ENCODE measurements at places on chromosomes 5 and 9. TPM values are rescaled to one million over a fixed set of nuclear protein-coding genes. Genes with fewer than 3 reads are reported as not detected.

Gene MPDZ
- not detected for total RNA-seq

Gene COL27A1
- 1.3 TPM for total RNA-seq

Gene HABP4
- 13.4 TPM for total RNA-seq

Gene SCGB3A2
- not detected for total RNA-seq

Gene LAMC3
- total RNA-seq: 0.65 TPM

Gene LECT2
- total RNA-seq: not detected

Gene GABRA1
- not detected for total RNA-seq

Gene LRRC19
- total RNA-seq: not detected

Gene FOXD4L4
- total RNA-seq: 0.14 TPM

Gene FAM169A
- total RNA-seq: 13.4 TPM

Gene ARL14EPL
- total RNA-seq: not detected

Gene FGF1
- not detected for total RNA-seq

- H3K27ac ChIP-seq: no peak overlapping the region
- no peak for DNase-seq
- no peaks in the 10 kb centered on the region for H3K4me1 ChIP-seq
- no peak overlapping the region for H3K4me3 ChIP-seq
- no peaks in the 10 kb centered on the region for H3K27me3 ChIP-seq
- no peaks in the 10 kb centered on the region for H3K36me3 ChIP-seq
Measured at GRCh38 chr9:12997009-12997408, 222.2 kb downstream of the LURAP1L start.

DNA sequence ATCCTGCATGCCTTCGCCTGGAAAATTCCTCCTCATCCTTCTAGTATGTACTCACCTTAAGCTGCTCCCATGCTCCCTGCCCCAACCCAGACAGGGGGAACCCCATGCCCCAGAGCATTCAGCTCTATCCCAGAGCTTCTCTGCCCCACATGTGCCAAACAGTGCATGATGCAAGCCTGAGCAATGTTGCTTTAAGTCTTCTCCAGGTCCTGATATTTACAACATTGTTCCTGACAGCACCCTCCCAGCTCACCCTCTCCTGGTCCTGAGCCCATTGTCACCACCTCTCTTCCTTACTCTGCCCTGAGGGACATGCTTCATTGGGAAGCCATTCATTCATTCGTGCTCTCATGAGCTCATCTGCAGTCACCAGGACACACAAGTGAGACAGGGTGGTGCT is 23.4 kb upstream of the BARX1 start:
- no peaks in the 10 kb centered on the region for H3K4me1 ChIP-seq
- no peaks in the 10 kb centered on the region for H3K36me3 ChIP-seq
- no peak overlapping the region for H3K4me3 ChIP-seq
- H3K27me3 ChIP-seq: peaks cover 17% of the 10 kb centered on the region
- DNase-seq: no peak

- no peak overlapping the region for H3K4me3 ChIP-seq
- no peaks in the 10 kb centered on the region for H3K27me3 ChIP-seq
- H3K27ac ChIP-seq: no peak overlapping the region
Measured at GRCh38 chr9:113501852-113502251, 38.3 kb downstream of the RGS3 start.

- H3K27me3 ChIP-seq: peaks cover 67% of the 10 kb centered on the region
- no peak for DNase-seq
- no peak overlapping the region for H3K4me3 ChIP-seq
- H3K27ac ChIP-seq: no peak overlapping the region
- H3K36me3 ChIP-seq: peaks cover 4% of the 10 kb centered on the region
- no peaks in the 10 kb centered on the region for H3K4me1 ChIP-seq
Measured at GRCh38 chr5:73284220-73284795, 111.3 kb downstream of the TMEM174 start.

GRCh38 chr5:134227259-134227658 is 1.4 kb upstream of the PPP2CA start:
- peaks cover 50% of the 10 kb centered on the region for H3K4me1 ChIP-seq
- peak overlapping the region; percentile 96 for H3K27ac ChIP-seq
- H3K36me3 ChIP-seq: peaks cover 19% of the 10 kb centered on the region
- H3K27me3 ChIP-seq: no peaks in the 10 kb centered on the region
- H3K4me3 ChIP-seq: peak overlapping the region; percentile 96
- no peak for DNase-seq

DNA sequence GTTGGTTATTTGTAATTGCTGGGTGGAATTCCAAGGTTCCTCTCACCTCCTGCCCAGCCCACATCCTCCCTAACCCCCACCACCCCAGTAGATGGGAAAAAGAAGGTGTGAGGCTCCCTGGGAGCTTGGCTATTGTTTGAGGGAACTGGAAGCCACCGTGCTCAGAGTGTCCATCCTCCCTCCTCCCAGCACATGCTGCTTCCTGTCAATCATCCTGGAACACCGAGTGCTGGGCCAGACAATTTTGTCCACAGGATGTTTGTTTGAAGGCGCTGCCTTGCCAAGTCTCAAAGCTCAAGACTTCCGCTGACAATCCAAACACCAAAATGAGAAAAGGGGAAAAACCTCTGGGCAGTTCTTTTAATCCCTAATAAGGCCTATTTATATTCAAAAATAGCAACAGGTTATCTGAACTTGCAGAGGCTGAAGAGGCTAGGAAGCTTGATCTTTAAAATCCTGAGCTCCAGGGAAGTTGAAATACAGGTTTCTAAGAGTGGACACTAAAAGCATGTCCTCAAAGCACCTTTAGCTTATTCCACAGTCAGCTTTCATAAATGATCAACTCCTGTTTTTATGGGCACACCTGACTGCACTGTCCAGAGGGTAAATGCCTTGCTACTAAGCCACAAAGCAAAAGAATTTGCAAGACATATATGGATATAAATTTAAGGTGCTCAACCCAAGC is 286.7 kb downstream of the NFIB start:
- no peak overlapping the region for H3K4me3 ChIP-seq
- H3K36me3 ChIP-seq: no peaks in the 10 kb centered on the region
- no peaks in the 10 kb centered on the region for H3K4me1 ChIP-seq
- H3K27ac ChIP-seq: no peak overlapping the region

GRCh38 chr9:108108280-108108851 is 618.8 kb upstream of the KLF4 start:
- H3K27me3 ChIP-seq: no peaks in the 10 kb centered on the region
- H3K4me1 ChIP-seq: no peaks in the 10 kb centered on the region
- peaks cover 2% of the 10 kb centered on the region for H3K36me3 ChIP-seq
- H3K4me3 ChIP-seq: no peak overlapping the region
- no peak overlapping the region for H3K27ac ChIP-seq
- no peak for DNase-seq

DNA sequence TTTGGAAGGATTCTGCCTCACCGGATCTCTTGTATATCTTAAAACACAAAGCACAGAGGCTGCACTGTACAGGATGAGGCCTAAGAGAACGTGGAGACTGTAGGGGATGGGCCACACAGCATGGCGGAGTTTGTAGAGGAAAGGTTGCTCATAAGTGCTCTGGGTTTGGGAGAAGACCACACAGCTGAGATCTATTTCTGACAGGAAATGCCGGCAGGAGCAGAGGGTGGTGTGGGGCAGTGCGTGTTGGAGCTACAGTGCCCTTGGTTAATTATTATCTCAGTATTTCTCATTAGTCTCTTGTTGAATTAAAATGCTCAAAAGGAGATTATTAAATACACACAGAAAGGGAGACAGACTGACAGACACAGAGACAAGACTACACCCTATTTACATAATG is 9.6 kb downstream of the PALM2AKAP2 start:
- DNase-seq: no peak
- H3K27me3 ChIP-seq: peaks cover 22% of the 10 kb centered on the region
- no peaks in the 10 kb centered on the region for H3K36me3 ChIP-seq
- H3K4me3 ChIP-seq: no peak overlapping the region

DNA sequence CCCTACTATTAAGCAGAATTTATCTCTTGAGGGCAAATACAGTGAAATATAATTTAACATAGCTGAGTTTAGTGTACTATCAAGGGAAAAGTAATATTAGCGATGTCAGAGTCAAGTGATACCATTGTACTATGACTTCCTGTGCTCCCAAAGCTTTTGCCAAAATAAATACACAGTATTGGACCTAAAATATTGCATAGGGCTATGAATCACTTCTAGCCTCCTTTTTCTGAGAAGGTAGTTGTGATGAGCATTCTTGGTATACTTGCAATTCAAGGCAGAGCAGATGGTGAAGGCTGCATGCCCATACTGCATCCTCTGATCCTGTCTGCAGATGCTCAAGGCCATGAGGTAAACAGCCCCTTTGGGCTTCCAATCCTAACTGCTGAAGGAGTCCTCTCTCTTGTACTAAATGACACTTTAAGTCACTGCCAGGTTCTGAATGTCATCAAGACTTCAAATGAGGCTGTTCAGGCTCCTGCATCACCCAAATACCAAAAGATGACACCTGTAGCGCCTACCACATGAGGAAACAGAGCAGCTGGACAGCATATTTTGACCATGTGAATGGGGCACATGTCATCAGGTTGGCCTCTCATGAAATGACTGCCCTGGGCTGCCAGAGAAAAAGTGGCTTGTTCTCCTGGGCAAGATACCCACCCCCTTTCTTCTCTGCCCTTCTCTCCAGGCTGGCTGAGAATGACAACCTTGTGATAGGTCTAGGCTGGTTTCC is 29.7 kb upstream of the PPP2CA start:
- peaks cover 6% of the 10 kb centered on the region for H3K27me3 ChIP-seq
- H3K27ac ChIP-seq: no peak overlapping the region

GRCh38 chr9:129236441-129237145 is 58.5 kb upstream of the IER5L start:
- no peak overlapping the region for H3K27ac ChIP-seq
- no peaks in the 10 kb centered on the region for H3K27me3 ChIP-seq
- H3K4me3 ChIP-seq: peak overlapping the region; percentile 66
- DNase-seq: no peak
- peaks cover 53% of the 10 kb centered on the region for H3K4me1 ChIP-seq
- peaks cover 2% of the 10 kb centered on the region for H3K36me3 ChIP-seq

DNA sequence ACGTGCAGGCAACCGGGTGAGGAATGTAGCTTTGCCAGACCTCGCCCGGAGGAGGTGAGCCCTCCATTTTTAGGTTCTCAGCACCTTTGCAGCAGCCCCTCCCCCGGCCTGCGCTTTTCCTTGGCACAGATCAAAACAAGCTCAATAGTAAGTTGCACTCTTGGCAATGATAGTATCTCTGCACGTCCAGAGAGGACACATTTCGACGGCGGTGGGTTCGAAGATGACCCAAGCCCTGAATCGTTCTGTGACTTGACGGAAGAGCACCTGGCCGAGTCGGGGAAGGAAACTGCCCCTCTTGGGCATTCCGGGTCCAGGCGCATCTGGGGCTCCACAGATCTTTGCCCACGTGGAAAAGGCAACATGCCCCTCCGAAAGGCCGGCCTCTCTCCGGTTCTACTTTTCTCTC is 904 bp downstream of the GDNF start:
- peak overlapping the region; percentile 82 for H3K4me3 ChIP-seq
- peaks cover 81% of the 10 kb centered on the region for H3K27me3 ChIP-seq
- H3K4me1 ChIP-seq: peaks cover 37% of the 10 kb centered on the region
- no peaks in the 10 kb centered on the region for H3K36me3 ChIP-seq
- H3K27ac ChIP-seq: no peak overlapping the region
- no peak for DNase-seq

GRCh38 chr5:155726267-155726666 is 600.7 kb upstream of the SGCD start:
- no peak overlapping the region for H3K27ac ChIP-seq
- H3K4me1 ChIP-seq: no peaks in the 10 kb centered on the region
- H3K4me3 ChIP-seq: no peak overlapping the region
- H3K27me3 ChIP-seq: peaks cover 55% of the 10 kb centered on the region
- peaks cover 6% of the 10 kb centered on the region for H3K36me3 ChIP-seq

- H3K36me3 ChIP-seq: peaks cover 2% of the 10 kb centered on the region
- H3K27me3 ChIP-seq: no peaks in the 10 kb centered on the region
- no peaks in the 10 kb centered on the region for H3K4me1 ChIP-seq
- no peak for DNase-seq
- no peak overlapping the region for H3K27ac ChIP-seq
- no peak overlapping the region for H3K4me3 ChIP-seq
Measured at GRCh38 chr9:133968966-133969617, 23.0 kb downstream of the VAV2 start.

- H3K27ac ChIP-seq: no peak overlapping the region
- peaks cover 40% of the 10 kb centered on the region for H3K27me3 ChIP-seq
- no peaks in the 10 kb centered on the region for H3K36me3 ChIP-seq
- no peak overlapping the region for H3K4me3 ChIP-seq
- no peaks in the 10 kb centered on the region for H3K4me1 ChIP-seq
Measured at GRCh38 chr9:130333041-130333711, 67.6 kb downstream of the HMCN2 start.

DNA sequence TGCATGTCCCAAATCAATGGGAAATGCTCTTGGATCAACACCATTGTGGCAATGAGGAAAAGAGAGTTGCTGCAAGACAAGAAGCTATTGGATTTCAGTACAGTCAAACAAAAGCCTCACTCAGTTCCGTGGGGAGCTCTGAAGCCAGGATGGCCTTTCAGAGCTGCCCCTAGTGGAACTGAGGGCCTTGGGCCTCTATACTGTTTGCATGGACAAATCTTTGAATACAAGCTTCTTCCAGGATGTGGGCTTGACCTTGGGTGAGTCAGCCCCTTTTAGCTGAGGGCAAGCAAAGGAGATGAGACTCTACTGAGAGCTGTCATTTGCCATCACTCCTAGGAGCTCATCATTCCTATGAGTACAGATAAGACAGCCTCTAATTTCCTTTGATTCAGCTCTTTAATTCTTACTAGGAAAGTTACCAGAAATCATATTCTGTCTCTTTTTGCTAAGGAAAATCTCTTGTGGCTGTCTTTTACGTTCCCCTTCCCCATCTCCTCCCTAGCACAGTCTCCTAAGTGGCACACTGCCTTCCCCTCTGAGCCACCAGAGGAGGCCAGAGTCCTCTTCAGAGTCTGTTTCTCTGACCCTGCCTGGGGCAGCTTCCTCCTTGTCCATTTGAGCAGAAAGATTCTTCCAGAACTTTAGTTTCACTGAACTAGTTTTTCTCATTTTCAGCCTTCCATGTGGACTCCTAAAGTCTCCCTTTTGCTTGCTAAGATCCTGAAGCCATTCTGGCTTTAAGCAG is 168.8 kb upstream of the POC5 start:
- H3K4me1 ChIP-seq: no peaks in the 10 kb centered on the region
- H3K27ac ChIP-seq: no peak overlapping the region

DNA sequence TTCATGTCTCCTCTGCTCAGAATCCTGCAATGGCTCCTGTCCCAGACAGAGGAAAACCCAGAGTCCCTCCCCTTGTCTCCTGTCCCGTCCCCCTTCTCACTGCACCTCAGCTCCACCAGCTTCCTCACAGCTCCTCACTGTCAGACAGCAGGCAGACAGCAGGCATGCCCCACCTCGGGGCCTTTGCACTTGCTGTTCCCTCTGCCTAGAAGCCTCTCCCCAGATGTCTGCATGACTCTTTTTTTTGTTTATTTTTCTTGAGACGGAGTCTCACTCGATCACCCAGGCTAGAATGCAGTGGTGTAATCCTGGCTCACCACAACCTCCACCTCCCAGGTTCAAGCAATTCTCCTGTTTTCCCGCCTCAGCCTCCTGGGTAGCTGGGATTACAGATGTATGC is 8.8 kb upstream of the SLC6A7 start:
- H3K27me3 ChIP-seq: no peaks in the 10 kb centered on the region
- DNase-seq: no peak
- H3K27ac ChIP-seq: no peak overlapping the region
- no peak overlapping the region for H3K4me3 ChIP-seq
- no peaks in the 10 kb centered on the region for H3K36me3 ChIP-seq

- DNase-seq: no peak
- H3K4me3 ChIP-seq: peak overlapping the region; percentile 73
- H3K27me3 ChIP-seq: no peaks in the 10 kb centered on the region
- H3K36me3 ChIP-seq: peaks cover 12% of the 10 kb centered on the region
Measured at GRCh38 chr5:76468635-76469425, 65.7 kb downstream of the IQGAP2 start.
